Omental fat pad (tissue), 4 donors: ENCODE measurements at places on chromosomes 12 and 14.

DNA sequence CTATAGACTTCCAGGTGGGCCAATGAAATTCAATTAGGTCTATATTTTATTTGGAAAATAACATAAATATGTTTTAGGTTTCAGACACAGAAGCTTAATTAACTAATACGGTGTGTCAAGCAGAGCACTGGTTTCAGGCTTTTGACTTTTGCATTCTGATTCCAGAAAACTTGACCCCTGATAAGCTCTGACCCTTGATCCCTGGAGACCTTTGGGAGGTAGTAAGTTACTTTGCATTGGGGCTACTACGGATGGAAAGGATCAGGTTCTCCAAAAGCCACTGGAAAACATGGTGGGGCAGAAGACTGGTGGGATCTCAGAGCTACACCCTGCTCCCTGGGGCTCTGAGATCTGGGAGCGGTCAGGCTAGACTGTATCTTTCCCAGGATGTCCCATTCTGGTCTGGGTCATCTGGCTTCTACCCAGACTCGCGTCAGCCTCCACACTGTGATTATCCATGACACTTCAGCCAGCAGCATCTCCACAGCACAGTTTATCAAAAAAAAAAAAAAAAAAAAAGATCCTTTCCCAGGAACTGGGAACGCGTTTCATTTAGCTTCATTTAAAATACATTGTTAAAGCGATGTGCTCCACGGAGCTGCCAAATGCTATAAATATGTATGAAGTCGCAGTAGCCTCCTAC, 17.8 kb upstream of the EMP1 start:
- no peak for DNase-seq

DNA sequence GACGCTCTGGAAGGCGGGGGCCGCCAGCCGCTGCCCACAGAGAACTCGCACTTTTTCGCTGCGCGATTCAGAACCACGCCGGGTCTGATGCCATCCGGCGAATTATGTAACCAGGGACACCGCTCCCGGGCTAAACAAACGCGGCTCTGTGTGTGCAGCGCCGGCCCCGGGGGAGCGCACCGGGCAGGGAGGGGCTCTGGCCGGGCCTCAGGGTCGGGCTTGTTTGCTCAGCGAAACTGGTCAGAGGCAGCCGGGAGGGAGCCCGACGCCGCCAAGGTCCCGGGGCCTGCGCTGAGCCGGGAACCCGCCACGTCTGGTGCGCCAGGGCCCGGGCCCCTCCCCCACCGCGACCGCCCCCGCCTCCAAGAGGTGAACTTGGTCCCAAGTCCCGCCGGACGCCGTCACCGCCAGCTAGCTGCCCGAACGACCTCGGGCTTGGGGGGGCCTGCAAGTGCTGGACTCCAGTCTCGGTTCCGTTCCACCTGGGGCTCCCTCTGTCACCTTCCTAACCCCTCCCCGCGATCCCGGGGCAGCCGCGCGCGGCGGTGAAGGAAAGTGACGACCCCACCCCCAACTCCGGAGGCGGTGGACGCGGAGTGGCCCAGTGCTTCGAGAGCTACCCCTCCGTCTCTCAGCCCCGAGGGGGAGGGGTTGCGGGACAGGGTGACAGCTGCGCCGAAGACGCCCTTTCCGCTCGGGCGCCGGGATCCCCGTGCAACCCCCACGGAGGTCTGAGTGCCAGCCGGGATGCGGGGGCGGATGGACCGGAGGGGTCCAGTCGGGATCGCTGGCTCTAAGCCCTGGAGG, 848 bp downstream of the CTDSP2 start:
- no peak for DNase-seq

- DNase-seq: no peak
These were observed 22.5 kb downstream of the TESC start for GRCh38 chr12:117076410-117077372.

DNA sequence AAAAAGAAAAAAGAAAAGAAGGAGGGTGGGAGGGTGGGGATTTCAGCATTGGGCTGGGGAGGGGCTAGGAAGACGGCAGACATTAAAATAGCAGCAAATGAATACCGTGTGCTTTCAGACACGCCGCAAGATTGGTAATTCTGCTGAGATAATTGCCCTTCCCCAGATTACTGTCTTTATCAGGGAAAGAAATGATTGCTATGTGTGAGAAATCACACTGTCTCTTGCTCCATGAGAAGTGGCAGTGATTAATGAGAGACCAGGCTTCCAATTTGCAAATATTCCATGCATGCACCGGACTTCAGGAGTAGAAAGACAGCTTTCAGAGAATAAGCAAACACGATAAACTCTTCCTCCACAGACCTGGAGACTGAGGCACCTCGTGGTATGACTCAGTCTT, 7.6 kb upstream of the KCNA5 start:
- DNase-seq: no peak

DNA sequence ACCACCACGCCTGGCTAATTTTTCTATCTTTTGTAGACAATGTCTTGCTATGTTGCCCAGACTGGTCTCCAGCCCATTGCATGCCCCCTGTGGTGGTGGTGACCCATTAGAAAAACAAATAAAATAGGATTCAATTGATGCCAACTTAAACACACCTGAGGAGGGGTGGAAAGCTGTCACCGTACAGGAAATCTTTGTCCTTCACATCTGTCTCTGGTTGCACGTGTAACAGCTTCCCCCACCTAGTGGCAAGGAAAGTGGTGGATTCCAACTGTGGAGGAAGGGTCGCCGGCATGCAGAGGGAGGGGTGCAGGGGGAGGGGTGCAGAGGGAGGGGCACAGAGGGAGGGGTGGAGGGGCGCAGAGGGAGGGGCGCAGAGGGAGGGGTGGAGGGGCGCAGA, 26.1 kb upstream of the GPR68 start:
- no peak for DNase-seq

DNA sequence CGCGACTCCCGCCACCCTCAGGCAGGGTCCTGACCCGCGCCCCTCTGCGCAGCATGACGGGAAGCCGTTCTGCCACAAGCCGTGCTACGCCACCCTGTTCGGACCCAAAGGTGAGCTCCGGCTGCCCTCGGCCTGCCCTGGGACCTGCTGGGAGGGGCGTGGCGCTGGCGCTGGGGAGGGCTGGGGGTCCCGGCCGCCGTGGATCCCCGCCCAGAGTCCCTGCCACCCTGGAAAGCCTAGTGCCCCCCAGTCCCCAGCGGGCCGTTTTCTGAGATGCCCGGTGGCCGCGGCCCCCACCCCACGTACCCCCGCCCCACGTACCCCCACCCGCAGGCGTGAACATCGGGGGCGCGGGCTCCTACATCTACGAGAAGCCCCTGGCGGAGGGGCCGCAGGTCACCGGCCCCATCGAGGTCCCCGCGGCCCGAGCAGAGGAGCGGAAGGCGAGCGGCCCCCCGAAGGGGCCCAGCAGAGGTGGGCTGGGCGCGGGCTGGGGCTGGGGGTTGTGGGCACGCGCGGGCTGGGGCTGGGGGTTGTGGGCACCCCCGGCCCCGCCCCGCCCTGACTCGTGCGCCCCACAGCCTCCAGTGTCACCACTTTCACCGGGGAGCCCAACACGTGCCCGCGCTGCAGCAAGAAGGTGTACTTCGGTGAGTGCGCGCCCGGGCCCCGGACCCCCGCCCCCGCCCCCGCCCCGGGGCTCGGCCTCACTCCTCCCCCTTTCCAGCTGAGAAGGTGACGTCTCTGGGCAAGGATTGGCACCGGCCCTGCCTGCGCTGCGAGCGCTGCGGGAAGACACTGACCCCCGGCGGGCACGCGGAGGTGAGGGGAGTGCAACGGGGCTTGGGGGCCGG, 4.0 kb downstream of the CRIP2 start:
- no peak for DNase-seq

DNA sequence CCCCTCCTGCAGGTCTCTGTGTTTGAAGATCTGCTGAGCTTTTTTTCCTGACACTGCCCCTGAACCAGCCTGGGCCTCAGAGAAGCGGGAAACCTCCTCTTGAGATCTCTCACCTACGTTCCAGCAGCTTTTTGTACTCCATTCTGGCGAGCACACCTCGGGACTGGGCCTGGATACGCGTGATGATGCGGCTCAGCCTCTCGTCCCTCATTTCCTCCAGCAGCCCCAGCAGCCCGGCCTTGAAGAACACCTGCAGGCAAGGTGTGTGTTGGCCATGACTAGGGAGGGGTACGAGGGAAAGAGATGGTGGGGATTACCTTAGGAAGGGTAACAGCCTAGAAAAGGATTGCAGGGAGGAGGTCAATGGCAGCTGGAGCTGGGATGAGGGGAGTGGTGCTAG, 10.3 kb downstream of the MYH7 start:
- DNase-seq: no peak

DNA sequence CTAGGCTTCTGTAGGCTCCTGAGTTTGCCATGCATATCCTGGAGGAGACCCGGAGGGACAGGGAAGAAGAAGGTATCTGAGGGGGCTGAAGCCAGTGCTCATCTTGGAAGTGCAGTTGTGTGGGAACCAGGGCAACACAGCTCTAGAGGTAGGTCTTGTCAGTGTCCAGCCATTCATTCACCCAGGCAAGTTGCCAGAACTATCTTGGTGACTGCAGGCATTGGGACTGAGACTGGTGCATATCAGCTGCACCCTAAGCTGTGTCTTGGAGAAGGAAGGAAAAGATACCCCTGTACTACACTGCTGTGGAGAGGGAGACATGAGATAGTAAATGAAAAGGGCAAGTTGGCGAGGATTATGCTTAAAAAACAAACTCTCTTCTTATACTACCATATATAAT, 4.9 kb upstream of the WIF1 start:
- DNase-seq: no peak
